ENCODE measurements at places on chromosomes 7 and 10.

DNA sequence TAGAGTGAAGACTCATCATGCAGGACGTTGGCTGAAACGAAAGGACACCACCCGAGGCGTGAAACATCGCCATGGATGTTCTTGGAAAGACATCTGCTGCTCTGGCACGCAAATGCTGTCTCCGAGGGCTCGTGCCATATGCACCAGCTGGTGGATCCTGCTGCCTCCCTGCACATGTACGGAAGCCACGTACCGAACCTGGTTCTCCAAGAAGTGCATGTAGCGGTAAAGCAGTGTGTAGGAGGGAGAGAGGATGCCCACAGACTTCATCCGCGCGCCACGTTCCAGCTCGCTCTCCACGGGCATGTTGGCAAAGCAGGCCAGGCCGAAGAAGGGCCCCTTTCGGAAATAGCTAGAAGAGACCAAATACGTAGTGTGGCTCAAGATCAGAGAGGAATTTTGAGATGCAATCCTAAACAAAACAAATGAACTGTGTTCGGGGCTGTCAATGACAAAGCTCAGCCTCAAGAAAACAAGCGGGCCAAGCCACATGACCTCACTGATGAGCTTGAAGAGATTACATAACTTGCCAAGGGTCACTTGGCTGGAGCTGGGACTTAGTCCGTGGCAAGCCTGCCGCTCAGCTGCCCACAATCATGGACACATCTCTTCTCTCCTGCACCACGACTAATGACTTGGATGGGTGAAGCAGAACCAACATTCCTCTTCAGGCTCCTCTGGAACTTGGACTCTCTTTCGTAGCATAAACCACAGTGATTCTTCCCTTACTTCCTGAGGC is 16.5 kb downstream of the DENND11 start:
- no peak for DNase-seq

DNA sequence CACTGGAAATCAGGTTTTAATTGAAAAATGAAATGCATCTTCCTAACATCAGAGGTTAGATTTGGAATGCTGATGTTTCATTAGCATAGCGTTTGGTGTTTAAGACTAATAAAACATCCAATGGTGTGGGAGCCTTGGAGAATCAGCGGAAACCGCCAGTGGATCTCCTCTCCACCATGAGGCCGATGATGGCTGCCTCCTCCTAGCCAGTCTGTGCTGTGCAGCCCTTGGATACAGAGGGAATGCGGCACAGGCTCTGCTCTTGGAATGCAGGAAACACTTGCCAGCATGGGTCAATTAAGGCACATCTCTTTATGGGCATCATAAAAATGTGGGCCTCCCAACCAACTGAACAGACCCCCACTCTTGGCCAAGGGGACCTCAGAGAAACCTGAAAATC is 259.9 kb downstream of the GLRX3 start:
- no peak for DNase-seq

- DNase-seq: no peak
Measured at GRCh38 chr10:113858541-113858940, 4.1 kb downstream of the NHLRC2 start.

DNA sequence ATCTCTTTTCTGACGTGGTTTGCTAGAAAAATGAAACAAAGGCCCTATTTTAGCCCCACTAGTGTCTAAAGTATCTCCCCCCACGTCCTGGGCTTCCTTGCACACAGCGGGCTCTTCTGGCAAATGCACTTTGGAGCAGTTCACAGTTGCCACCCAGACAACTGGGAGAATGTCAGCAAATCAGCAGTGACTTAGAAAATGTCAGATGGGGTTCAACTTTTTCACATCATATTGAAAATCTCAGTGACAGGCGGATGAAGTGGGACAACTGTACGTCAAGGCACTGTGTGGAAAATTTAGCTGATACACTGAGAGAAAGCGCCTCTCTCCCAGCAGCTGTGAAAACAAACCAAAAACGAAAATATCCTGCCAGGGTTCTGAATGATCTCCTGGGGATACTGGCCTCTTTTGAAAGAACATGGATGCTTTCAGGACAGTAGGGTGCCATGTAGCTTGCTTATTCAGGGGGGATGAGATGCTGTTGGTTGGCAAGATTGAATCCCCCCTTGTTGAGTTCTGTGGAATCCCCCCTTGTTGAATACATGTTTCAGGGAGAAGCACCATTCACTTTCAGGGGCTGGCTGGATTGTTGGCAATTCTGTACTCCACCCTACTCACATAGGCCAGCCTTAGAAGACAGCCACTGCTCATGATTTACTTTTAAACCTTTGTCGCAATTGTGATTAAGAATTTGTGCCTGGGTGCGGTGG is 372.8 kb upstream of the CELF2 start:
- no peak for DNase-seq

DNA sequence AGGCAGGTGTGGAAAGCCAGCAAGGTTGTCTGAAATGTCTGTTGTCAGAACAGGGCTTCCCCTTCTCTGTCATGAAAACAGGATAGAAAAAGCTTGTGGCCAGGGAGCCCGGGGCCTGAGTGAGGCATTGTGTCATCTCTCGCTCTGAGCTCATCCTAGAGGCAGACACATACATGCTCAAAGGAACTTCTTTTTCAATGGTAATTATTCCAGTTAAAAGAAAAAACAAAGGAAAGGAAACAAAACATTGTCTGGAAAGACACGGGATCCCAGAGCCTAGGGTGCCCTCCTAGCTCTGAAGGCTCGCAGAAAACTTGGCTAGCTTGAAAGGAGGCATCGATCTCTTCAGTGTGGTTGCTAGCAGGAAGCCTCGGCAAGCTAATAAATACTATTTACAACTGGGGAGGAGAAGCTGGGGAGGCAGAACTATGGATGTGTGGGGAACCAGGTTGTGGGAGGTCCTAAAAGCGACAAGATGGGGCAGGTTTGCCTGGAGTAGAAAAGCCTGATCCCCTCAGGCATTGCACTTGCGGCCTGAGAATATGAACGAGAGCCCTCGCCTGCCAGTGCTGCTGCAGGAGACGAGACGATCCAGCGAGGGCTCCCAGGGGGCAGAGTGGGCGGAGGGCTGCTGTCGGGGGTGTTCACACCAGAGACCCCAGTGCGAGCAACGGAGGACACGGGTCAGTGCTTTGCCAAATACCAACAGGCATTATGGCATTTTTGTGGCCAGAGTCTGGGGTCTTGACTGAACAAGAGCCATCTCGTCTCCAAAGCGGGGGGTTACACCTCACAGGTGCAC is 32.8 kb upstream of the DGKI start:
- DNase-seq: no peak

DNA sequence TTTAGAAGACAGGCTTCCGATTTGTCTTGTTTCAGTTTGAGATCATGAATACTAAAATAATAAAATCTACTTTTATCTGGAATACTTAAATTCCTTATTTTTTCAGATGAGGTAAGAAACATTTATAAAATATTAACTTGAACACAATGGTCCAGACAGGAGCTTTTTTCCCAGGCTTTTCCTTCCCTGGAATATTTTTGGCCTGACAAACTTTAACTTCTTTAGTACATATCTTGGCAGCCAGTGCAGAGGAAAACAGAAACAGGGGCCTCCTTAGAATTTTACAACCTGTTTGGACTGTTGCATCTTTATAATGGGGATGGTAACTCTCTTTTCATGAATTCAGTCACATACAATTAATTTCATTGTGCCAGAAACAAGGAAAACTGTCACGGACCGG is 41.4 kb downstream of the NRP1 start:
- DNase-seq: no peak

DNA sequence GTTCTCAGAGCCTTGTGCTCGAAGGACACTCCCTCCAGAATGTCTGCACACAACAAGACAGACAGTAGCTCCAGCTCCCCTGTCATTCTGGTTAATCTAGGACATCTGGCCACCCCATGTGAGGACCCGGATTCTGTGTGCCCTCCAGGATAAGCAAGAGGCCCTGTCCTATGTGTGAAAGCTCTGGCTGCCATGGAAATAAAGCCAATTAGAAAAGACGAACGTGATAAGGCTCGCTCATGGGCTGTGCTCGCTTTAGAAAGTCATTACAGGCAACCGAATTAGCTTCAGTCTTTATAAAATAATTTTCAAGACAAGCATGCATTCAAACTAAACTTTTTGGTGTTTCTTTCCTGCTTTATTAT is 263.4 kb downstream of the INHBA start:
- DNase-seq: no peak

- no peak for DNase-seq
Measured at GRCh38 chr7:158291998-158292397, 295.6 kb downstream of the PTPRN2 start.

GRCh38 chr10:60410970-60411369 is 21.3 kb upstream of the ANK3 start:
- DNase-seq: no peak

GRCh38 chr7:12716134-12716681 is 28.8 kb downstream of the ARL4A start:
- no peak for DNase-seq

GRCh38 chr7:128935342-128935730 is 2.4 kb upstream of the IRF5 start:
- no peak for DNase-seq

DNA sequence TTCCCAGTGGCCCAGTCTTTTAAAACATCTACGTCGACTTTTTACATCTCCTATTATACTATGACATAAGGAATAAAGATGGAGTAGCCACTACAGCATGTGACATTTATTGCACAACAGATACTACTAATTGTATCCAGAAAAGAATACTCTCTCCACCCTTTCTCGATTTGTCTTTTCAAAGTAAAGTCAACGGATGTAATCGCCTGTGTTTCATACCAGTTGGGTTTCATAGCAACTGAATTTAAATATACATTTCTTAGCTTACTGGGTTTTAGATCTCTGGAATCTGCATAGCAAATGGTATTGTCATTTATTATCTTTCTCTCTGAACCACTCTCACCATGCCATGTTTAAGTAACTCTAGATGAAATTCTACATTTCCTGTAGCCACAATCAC is 86.4 kb upstream of the TRIL start:
- DNase-seq: no peak

GRCh38 chr7:150481186-150481920 is 30.9 kb downstream of the GIMAP8 start:
- no peak for DNase-seq

DNA sequence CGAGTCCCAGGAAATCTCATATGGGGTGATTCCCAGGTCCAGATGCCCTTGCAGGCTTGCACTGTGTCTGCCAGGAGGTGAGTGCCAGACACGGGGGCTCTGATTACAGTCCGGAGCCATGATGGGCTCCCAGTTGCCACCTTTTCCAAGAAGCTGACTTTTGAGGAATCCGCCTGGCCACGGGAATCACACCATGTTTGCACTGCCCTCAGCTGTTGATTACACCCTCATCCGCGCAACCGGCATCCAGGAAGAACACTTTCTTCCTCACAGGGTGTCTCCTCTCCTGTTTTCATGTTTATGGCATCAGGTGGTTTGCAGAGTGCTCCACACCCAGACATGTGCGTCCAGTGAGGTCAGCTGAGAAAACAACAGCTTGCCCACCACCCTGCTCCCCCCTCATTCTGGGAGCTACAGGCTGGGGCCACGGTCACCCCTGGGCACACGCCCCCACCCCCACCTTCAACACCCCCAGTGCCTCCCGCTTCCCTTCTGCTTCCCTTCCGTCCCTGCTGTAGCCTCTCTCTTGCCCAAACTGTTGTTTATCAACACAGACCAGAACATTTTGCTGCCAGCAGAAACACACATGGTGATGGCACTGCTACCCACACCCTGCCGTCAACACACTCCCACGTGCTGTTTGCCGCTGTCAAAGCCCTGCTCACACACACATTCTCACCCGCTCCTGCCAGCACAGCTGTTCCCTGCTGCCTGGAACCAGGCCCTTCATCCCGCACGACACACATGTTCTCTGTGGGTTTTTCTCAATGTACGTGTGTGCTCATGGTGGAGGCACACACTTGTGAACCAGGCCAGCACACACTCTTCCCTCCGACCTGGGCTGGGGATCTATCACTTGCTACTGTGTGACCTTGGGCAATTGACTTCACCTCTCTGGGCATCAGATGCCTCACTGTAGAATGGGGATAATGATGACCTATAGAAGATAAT is 35.8 kb downstream of the DDIT4 start:
- DNase-seq: no peak

- no peak for DNase-seq
Measured at GRCh38 chr7:6398943-6399342, 48.8 kb downstream of the DAGLB start.

- no peak for DNase-seq
Measured at GRCh38 chr7:80319461-80319860, 184.8 kb downstream of the GNAI1 start.

GRCh38 chr7:69465262-69465661 is 133.0 kb upstream of the AUTS2 start:
- no peak for DNase-seq

- DNase-seq: no peak
Measured at GRCh38 chr10:32795598-32796183, 162.3 kb downstream of the ITGB1 start.

DNA sequence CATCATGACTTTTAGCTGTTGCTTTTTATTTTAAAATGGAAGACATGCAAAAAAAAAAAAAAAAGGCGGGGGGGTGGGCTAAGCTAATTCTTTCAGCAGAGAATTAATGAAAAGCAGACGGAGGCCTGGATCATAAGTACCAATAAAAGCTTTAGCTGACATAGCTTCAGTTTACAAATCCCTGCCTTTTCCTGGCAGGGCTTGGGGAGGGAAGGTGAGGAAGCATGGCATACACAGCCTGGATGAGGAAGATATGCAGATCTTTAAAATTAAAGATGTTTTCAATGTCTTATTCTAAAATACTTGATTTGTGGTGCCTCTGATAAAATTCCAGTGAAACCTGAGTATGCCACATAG is 57.0 kb downstream of the ICA1 start:
- DNase-seq: no peak

GRCh38 chr7:48035967-48036478 is 680 bp downstream of the C7orf57 start:
- DNase-seq: no peak

- no peak for DNase-seq
Measured at GRCh38 chr10:21696302-21696701, 162.3 kb downstream of the MLLT10 start.

- no peak for DNase-seq
Measured at GRCh38 chr7:2640846-2641316, 9.1 kb downstream of the TTYH3 start.

DNA sequence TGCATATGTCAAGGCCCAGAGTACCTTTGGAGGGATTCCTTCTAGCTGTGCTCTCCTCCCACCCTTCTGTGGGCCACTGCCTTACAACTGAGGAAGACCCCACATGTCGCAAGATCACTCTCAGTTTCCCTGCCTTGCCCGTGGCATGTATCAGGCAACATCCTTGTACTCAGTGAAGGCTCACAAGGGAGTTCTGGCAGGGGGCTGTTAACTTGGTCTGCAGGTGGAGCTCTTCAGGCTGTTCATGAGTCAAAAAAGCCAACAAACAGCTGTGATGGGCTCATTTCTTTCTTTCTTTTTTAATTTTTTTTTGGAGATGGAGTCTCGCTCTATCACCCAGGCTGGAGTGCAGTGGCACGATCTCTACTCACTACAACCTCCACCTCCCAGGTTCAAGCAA is 513.0 kb upstream of the ANKRD30A start:
- DNase-seq: no peak

Data from stimulated activated CD8-positive, alpha-beta memory T cell treated with anti-CD3 and anti-CD28 coated beads, Interleukin-2, amount 100 ng/mL, for 1 hour (primary cell).